ENCODE measurements at places on chromosomes 13 and 19.

DNA sequence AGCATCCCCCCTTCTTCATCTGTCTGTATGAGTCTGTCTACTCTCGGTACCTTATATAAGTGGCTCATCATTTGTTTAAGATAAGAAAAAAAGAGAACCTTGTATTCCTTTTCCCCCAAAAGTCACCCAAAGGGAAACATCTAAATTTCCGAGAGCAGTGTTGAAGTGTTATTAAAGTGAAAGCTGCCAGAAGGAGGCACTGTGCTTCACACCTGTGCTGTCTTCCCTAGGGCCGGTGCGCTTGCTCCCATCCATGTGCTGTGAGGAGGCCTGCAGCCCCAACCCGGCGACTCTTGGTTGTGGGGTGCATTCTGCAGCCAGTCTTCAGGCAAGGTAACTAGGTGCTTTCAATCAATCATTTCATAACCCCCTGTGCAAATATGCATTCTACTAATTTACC lies 97.5 kb downstream of the TNFRSF19 start:
- DNase-seq: no peak

DNA sequence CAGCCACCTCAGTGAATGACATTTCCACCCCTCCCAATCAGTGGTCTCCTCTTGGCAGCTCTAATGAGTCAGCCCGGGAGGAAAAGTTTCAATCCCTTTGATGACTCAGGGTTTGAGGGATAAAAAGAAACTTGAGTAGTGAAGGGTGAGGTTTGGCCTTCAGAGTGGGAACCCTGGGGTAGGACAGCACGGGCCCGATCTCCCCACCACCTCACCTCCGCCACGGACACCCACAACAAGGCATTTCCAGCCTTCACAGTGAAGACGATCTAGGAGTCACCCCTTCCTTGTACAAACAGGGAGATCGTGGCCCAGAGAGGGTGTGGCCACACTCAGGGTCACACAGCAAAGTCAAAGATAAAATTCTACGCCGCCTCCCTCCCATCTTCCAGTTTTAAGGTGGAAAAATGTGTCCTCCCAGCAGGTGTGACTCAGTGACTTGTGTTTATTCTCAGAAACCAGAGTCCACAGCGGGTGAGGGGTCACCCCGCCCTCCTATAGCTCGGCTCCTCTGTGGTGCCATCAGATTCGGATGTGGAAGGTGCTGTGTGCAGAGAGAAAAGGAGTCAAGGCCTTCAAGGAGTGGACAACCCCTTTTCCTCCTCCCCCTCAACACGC lies 12.3 kb downstream of the CIB3 start:
- DNase-seq: peak; percentile 58

DNA sequence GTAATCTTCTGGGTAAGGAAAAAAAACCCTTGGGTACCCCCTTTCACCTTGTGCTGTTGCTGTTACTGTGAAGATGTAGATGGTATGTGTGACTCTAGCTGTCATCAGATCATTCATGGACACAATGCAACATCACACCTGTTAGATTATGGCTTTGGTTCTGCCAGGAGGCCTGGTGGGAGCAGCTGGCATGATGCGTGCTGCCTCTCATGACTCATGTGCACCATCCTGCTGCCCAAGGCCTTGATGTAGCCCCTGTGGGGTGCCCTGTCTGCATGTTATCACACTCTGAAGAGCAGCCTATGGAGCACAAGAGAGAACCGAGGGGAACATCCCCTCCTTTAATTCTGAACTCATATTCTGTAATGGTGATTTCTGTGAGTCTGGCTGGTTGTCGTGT lies 57.7 kb upstream of the TEX29 start:
- no peak for DNase-seq

- no peak for DNase-seq
Measured at GRCh38 chr19:16027528-16027927, 48.8 kb upstream of the TPM4 start.

DNA sequence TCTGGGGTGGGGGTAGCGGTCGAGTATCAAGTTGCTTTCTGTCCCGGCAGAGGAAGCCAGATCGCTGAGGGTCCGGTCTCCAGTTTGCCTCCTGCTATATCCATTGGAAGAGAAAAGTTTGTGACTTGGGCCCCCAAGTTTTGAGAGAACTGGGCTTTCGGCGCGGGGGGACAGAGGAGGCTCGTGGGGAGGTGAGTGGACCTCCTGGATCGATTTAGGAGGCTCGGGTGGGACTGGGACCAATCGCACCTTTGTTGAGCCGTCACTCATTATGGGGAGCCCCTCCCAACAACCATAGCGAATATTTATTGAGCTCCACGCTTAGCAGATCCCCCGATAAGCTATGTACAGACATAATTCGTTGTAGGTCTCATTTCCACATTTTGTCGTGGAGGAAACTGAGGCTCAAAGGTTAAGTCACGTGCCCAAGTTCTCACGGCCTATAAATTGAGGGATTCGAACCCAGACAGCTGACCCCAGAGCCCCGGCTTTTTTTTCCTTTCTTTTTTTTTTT lies 909 bp downstream of the RFXANK start:
- DNase-seq: no peak

GRCh38 chr13:25867038-25867437 lies 184.8 kb downstream of the SHISA2 start:
- no peak for DNase-seq

DNA sequence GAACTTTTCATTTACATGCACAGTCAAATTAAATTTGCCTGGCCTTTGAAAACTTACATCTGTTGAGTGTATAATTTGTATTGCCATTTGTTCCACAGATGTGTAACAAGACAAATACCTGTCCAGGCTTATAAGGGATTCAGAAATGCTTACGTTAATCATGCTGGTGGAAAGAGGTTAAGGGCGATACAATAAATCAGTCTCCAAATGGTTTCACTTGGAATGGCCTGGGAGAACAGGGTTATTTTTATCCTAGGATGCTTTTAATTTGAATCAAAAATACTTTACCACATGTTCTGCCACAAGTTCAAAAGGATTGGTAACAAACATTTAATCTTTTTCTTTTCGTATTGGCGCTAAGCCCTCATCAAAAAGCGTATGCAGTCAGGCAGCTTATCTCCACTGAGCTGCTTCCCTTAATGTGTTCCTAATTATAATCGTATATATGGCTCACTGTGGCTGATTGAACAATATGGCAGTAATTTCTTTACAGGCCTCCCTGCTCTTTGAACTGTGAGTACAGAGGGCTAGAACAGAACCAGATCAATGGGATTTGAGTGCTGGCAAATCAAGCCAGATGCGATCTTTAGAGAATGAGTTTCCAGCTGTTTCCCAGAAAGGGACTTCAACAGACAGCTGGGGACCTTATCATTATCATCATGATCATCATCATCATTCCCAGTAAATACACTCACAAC lies 425.7 kb downstream of the SPRY2 start:
- no peak for DNase-seq

DNA sequence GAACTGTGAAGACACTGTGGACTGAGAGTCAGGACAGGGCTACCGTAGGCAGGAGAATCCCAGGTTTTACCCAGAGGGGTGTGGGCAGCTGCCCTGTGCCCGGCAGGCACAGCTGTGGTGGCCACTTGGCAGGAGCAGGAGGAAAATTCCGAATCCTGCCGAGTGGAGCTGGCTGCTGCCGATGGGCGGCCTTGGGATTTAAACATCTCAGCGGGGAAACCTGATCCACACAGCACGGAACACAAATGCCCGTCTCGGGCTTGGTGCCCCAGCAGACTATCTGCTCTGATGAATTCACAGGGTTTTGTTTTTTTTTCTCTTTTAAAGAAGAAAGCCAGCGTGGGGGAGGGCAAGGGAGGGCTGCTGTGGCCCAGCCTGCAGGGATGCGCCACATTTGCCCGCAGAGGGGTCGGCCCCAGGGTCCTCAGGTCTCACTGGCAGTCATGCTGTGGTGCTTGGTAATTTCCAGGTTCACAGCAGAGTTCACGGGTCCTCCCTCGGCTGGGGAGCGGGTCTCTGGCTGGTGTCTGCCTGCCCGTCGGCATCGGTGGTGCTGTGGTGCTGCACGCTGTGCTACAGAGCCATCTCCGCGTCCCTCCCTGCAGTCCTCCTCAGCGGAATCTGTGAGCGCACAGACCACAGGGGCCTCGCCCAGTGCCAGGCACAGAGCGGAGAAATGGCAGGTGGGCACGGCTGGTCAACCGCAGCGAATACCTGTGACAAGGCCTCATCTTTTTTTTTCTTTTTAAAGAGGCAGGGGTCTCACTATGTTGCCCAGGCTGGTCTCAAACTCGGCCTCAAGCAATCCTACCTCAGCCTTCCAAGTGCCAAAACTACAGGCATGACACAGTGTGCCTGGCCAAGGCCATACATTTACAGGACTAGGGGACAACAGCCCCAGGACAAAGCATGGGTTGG lies 28.1 kb downstream of the MPND start:
- DNase-seq: no peak

- DNase-seq: peak; percentile 56
Measured at GRCh38 chr19:16470911-16471811, 609 bp downstream of the EPS15L1 start.

- DNase-seq: no peak
Measured at GRCh38 chr13:25836574-25837336, 215.1 kb downstream of the SHISA2 start.

GRCh38 chr13:108785844-108786243 lies 156.4 kb downstream of the MYO16 start:
- no peak for DNase-seq

DNA sequence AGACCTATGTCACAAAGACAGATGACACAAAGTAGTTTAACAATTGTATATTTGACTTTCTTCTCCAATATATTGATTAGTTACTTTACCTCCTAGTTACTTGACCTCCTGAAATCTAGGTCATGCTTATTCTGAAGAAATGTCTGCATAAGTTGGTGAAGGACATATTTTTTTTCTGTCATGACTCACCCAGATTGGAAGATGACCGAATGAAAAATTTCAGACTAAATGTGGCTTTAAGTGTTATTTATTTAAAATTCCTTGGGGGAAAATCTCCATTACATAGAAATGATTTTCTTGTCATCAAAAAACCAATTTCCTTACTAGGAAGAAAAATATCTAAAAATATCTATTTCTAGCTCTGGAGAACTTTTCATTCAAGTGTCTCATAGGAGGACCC lies 217.1 kb downstream of the POSTN start:
- no peak for DNase-seq

DNA sequence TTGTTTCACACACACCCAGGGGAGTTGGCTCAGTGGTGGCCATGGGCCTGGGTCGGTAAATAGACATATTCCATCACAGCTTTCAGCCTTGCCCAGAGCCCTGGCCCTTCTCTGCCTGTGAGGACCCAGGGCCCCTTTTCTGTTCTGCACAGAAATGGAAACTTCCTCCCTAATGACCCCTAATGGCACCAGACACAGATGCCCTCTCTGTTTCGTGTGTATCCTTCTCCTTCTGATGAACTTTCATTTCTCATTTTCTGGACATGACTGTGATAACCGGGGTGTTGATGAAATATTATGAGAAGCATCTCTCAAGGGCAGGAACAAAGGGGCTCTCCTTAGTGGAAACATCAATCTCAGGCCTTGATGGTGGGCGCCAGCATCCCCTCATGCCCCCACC lies 12.8 kb downstream of the LILRA1 start:
- no peak for DNase-seq

DNA sequence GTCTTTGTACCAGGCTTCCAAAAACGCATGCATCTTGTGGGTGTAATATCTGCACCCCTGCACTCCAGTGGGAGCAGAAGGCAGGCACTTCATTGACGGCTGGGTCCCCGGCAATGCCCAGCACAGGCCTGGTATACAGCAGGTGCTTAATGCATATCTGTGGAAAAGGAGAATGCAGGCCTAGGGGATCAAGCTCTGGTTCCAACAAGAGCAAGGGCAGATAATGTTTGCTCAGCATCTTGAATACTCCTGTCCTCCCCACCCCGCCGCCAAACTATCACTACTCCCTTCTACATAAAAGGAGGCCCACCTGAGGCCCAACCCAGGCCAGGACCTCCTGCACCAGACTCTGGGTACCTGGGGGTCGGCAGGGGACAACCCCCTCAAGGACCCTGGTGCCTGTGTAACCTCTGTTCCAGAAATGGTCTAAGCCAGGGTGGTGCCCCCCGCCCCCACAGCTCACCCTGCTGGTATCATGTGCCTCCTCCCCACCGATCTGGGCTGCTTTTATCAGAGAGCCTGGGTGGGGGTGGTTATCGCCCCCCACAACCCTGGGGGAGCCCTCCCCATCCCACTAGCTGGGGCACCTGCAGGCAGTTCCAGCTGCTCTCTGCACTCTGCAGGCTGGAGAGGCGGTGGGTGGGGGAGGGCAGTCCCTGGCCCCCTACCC lies 4.8 kb downstream of the KLF16 start:
- DNase-seq: no peak

- DNase-seq: no peak
Measured at GRCh38 chr19:41606215-41606837, 20.5 kb downstream of the CEACAM4 start.

DNA sequence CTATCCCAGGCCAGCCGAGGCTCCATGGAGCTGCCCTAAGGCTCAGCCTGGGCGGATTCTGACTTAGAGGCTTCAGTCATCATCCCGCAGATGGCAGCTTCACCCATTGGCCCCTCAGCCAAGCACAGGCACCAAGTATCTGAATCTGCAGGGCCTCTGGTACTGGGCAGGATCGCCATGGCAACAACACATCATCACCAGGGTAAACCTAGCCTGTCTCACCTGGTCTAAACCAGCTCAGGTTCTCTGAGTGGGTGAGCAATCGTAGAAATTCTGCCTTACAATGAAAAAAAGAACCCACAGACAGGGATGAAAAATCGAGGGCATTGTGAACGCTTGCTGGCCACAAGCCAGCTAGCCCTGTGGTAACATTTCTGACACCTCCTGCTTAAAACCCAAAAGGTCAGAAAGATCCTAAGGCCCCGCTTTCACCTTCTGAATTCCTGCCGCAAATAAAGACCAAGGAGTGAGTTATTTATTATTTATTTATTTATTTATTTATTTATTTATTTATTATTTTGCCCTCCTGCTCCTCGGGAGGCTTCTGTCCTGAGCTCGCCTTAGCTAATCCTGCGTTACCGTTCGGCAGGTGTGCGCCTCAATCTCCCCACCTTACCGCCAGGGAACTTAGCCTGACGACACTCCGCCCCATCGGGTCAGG lies 12.0 kb upstream of the CEACAM21 start:
- DNase-seq: no peak

- DNase-seq: no peak
Measured at GRCh38 chr19:10211061-10211460, 16.3 kb upstream of the DNMT1 start.

- no peak for DNase-seq
Measured at GRCh38 chr19:12694641-12695040, 1.8 kb downstream of the FBXW9 start.

GRCh38 chr19:18895038-18895823 lies 727 bp downstream of the CERS1 start:
- DNase-seq: peak; percentile 78

- DNase-seq: no peak
Measured at GRCh38 chr19:54477650-54478049, 4.6 kb upstream of the CDC42EP5 start.
